Activated CD4-positive, alpha-beta memory T cell treated with anti-CD3 and anti-CD28 coated beads, Interleukin-2, amount 10 ng/mL, durations not matched to agents 7 days and 5 days (primary cell): ENCODE measurements at places on chromosomes 1 and 21.

DNA sequence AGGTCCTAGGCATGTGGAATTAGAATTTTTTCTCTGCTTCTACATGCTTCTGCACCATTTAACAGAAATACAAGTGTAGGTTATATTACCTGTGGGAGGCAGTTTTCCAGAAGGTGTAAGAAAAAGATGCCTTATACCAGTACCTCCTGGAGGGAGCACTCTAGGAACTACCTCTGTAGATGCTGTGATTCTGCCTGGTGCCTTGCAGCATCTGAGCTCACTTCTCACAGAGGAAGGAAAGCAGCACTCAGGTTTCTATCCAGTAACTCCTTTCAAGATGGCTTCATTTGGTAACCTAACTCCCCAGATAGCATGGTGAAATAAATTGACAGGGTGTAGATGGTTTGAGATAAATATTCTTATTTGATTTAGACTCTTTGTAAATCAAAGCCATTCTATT, 50.3 kb downstream of the GIPC2 start:
- no peak for DNase-seq

DNA sequence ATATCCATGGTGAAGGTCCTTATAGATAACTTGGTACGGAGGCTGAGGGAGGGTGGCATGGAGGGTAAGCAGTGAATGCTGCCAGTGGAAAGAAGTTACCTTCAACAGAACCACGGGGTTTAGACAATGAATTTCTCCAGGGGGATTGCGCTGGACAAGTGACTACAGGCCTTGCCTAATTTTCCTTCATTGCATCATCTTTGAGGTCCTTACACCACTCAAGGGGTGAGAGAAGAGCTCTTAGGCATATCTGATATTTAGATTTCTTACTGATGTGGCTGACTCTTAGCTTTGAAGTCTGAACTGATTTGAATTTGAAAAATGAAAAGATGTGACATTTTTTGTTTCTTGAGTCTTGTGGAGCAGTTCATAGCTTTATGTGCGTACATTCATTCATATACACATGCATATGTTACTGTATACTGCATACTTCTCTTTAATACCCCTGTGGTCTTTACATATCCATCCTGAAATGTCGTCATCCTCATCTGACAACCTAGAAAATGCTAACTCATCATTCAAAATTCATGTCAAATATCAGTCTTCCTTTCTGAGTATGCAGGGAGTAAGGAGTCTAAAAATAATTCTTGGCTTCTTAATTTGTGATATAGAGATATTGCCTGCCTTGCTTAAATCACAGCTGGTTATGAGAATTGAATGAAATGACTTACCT, 63.6 kb downstream of the DNM3 start:
- no peak for DNase-seq

DNA sequence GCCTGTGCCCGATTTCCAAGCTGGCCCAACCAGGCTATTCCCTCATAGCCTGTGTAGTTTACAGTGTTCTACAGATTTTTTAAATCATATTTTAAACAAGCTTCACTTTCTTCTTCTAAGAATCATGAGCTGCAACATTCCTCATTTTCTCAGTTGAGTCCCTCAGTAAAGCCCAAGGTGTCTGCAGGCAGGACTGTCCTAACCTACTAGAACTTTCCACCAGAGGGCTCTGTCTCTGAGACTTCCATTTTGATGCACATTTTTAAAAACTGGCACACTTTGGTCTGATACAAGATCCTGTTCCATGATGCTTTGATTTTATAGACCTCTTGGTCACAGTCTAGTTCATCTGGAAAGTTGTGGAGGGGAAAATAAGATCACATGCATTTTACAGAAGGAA, 21.6 kb upstream of the SLAMF6 start:
- no peak for DNase-seq

- peak; percentile 15 for DNase-seq
Measured at GRCh38 chr1:33111965-33112364, 31.0 kb downstream of the AZIN2 start.

DNA sequence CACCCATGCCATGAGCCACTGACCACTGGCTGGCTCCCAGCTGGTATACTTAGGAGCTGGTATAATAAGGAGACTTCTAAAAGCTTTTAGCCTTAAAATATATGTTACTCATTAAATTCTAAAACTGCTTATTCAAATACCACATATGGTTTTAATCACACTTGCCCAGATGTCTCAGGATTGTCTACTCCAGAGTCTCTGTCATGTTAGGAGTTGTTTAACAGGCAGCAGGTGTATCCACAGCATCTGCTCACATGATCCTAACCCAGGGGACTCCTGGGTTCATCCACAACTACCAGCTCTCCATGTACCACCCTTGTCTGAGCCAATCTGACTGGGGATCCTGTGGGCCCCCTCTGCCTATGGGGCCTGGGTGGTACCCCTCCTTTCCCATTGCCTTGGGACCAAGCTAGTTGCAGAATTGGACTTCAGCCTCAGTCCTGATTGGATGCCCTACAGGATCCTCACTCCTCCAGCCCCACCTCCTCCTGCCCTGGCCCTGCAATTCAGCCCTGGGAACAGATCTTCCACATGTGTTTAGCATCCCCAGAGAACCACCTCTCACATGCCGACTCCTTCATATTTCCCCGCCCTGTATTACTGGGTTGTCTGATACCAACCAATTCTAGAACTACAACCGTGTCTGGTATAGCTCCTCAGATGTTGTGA, 61.3 kb downstream of the BCAR3 start:
- no peak for DNase-seq

DNA sequence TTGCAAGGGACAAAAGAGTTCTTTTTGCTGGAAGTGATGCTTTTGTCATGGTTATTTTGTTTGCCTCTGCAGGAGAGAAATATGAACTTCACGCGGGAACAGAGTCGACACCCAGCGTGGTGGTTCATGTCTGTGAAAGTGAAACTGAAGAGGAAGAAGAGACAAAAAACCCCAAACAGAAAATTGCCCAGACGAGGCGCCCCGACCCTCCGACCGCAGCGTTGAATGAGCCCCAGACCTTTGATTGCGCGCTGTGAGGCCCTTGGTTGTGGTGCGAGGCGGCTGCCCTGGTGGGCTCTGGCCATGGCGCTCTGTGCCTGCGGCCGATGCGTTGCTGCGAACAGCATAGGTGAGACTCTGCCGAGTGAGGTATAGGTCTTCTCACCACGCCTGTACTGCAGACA, 20.9 kb upstream of the NCMAP start:
- peak; percentile 79 for DNase-seq
